ENCODE measurements at places on chromosomes 1 and 21.

DNA sequence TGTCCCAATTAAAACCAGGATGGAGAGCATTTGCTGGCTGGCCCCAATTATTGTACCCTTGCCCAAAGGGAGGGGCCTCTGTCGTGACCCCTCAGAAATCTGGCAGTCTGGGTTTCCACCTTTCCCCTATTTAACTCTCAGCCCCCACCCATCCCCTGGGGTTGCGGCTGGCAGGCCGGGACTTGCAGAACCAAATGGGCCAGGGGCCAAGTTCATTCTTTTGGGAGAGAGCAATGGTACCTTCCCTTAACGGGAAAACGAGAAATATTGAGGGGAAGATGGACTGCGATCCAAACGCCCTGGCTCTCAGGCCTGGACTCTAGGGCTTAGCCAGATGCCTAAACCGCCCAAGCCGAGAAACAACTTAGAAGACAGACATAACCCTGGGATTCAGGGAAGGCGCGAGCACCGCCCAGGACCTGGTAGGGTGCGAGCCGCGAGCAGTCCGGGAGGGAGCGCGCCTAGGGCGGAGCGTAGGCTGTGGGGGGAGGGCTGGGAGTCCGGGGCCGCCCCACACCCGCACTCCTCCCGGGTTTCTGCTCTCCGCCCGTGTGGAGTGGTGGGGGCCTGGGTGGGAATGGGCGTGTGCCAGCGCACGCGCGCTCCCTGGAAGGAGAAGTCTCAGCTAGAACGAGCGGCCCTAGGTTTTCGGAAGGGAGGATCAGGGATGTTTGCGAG lies at the start of gene SLC27A3:
SLC27A3 (plus strand) TSS at position 628 of the 678 bp plus-strand sequence. CDS start 91 bp downstream, outside the sequence.
- DNase-seq = no peak

DNA sequence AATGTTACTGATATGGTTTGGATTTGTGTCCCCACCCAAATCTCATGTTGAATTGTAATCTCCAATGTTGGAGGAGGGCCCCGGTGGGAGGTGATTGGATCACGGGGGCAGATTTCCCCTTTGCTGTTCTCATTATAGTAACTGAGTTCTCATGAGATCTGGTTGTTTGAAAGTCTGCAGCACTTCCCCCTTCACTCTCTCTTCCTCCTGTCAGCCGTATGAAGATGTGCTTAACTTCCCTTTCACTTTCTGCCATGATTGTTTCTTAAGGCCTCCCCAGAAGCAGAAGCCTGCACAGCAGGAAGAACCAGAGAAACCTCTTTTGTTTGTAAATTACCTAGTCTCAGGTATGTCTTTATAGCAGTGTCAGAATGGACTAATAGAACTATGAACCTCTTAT lies 28.4 kb downstream of the TRIM33 start:
- DNase-seq = no peak

DNA sequence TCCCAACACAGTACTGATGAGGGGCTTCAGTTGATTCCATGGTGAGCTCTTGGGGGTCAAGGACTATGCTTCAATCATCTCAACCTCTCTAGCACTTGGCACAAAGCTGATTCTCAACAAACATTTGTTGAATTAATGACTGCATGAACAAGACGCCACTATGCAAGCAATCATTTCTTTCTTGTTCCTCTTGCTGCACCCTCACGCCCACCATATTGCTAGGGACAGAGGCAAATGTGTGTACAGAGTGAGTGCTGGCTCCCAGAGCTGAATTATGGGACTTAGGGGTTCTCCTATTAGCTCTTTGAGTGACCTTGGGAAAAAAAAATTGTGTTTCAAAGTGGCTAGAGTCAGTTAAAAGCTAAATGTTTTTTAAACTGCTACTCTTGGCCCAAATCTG lies 2.5 kb downstream of the ADAR start:
- DNase-seq = no peak

- DNase-seq = no peak
These were observed 4.0 kb downstream of the AGT start for GRCh38 chr1:230709619-230710542.

DNA sequence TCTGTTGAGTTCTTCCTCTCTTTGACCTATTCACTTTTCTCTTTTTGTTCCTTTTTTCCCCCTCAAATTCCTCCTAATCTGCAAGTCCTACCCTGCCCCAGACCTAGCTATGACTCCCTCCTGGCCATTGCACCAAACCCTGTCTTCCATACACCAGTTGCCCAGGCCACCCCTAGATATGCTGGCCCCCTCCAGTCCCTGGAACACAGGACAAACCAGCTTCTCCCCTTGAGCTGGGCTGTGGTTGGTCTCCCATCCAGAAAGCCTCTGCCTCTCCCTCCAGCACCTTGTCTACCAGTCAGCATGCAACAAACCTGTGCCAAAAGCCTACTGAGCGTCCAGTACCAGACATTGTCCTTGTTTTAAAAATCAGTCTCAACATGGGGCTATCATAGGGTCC lies 59.4 kb downstream of the ELK4 start:
- DNase-seq = no peak

DNA sequence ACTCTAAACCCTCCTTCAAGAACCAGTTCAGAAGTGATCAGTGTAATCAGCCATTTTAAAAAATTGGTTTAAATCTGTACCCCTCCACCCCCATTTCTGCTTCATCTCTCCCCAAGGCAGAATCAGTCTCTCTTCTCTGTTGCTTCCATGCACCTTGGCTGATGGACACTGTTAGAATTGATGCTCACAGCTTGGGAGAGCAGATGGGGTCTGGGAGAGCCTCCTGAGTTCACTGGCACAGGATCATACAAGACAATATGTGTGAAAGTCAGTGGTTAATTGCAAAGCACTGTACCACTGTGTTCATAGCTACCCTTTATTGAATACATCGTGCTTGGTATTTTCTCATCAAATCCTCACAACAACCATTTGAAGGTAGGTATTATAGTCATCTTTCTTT lies 140.9 kb downstream of the ROR1 start:
- no peak for DNase-seq

DNA sequence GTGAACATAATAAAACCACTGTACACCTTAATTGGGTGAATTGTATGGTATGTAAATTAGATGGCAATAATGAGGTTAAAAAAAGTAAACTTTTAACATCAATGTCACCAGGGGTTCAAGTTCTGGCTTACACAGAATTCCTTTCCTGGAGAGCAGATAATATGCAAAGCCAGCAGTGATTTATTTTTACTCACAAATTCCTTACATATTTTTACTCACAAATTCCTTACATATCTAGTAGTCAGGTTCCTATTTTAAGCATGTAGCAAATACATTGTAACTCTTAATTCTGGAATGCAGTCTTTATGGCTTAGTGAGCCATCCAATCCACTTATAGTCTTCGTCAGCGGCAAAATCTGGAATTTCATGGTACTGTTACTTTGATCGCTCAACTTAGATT lies 1.3 kb upstream of the UBE4B start:
- DNase-seq = no peak
